Effector CD8-positive, alpha-beta T cell (primary cell): ENCODE measurements at places on chromosomes 12 and 14.

GRCh38 chr12:167959-168600 is 45.9 kb downstream of the SLC6A12 start:
- no peak for DNase-seq

DNA sequence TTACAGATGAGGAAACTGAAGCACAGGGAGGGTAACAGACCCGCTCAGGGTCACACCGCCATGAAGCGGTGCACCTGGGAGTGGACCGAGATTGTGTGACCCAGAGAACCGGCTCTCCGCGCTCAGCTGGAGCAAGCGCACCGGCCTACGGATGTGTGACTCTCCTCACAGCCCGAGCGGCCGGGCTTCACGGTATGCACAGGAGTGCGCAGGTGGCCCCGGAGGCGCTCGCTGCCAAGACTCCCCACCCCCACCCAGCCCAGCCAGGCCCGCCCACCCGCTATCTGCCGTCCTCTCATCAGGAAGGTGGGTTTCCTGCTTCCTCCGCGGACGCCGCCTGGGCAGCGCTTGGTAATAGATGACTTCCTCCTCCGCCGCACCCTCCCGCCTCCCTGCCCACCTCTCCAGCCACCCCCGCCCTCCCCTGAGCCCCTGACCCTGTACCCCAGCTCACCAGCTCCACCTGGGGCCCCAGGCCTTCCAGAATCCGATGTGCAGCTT is 110.7 kb downstream of the NCOR2 start:
- peak; percentile 19 for DNase-seq

DNA sequence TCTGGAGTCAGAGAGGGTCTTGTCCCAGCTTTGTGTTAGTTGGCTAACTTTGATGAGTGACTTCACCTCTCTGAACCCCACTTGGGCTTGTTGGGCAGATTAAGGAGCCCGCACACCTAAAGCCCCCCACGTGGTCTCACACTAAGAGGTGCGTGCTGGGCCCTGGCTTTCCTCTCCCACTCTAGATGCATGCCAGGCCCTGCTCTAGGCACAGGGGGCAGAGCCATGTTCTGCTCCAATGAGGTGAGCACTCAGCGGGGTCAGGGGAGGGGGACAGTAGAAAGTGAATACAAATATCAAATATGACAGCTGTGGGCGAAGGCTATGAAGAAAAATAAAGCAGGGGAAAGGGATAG is 119.0 kb downstream of the GCH1 start:
- DNase-seq, result no peak

GRCh38 chr12:22978962-22979361 is 354.0 kb downstream of the ETNK1 start:
- DNase-seq, result no peak

DNA sequence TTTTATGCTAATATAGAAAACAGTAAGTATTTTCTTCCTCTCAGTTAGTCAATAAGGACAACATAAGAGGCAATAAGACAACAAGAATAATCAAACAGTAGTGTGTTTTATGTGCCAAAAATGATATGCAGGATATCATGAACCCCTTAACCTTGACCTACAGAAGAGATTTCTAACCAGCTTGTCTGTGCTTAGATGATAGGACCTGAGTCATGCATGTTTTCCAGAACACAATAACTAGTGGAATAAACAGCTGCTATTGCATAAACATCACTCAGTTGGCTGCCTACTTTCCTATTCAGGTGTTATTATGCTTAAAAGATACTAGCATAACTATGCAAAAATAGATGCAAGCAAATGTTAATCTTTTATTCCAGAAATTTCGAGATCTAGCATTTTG is 282.5 kb downstream of the PRKD1 start:
- no peak for DNase-seq
